ENCODE measurements at places on chromosomes 3 and 15.

DNA sequence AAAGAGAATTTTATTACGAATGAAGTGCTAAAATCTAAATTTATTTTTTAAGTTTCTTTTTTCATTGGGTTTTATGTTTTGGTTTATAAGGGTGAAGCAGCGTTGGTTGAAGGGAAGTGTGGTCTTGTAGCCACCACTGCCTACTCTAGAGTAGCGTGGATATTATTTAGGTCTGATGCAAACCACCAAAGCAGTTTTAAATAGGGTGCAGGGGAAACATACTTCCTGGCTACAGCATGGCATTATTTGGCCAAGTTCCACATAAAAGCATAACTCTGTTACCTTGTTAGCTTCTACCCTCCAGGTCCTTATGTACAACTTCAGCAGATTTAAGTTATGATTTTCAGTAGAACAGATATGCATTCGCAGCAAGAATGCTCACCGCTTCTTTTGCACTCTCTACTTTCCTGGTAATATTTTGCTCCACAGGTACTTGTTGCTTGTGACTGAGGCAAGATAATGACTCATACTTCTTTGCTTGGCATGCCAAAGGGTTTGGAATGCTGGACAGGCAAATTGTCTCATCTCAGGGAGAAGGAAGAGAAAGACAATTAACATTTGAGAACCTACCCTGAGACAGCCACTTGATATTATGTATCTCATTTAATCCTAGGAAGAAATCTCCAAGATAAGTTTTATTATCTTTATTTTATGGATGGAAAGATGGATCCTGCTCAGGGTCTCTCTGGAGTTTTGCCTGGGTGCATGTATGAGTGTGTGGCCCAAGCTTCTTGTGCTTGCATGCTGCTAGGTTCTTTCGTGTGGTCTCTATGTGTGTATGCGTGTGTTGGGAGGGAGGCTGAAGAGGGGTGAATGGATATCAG lies 5.4 kb downstream of the TGFBR2 start:
- DNase-seq, result peak; percentile 60

GRCh38 chr15:101266034-101266433 lies 11.3 kb downstream of the SELENOS start:
- peak; percentile 48 for DNase-seq

DNA sequence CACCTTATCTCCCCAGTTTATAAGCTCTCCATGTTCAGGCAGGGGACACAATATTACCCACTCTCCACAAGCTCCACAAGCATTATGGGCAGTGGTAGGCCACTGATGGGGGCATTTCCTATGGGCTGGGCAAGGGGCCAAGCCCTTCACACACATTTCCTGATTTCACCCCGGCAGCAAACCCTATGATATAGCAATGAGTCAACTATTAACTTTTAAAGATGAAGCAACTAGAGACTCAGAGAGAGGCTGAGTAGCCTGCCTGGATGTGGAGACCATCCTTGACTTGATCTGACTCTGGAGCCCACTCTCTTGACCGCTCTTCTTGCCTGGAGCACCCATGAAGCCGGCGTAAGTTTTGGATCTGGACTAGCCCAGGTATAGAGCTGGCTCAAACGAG lies 27.4 kb downstream of the FOXL2NB start:
- DNase-seq, result peak; percentile 16

DNA sequence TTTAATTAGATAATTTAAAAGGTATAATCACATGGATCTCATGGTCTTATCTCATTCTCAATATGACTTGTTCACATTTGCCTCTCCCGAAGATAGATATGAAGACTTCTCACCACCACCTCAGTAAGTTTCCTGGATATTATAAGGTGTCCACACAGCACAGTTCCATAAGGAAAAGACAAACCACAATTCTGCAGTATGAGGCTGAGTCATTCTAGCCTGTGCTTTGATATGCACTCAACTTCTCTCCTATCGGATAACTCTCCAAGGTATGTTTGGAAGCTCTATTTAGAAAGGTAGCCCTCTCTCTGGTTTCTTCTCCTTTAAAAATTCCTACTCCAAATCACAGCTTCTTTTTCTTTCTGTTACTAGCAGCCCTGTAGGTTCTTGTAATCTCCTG lies 612.8 kb downstream of the ZPLD1 start:
- DNase-seq, result no peak

GRCh38 chr3:185693985-185694653 lies 108.0 kb downstream of the SENP2 start:
- DNase-seq, result peak; percentile 56

- DNase-seq, result peak; percentile 78
Measured at GRCh38 chr15:98823012-98823458, 174.7 kb downstream of the IGF1R start.

GRCh38 chr15:36609793-36610192 lies 30.4 kb downstream of the CDIN1 start:
- no peak for DNase-seq

DNA sequence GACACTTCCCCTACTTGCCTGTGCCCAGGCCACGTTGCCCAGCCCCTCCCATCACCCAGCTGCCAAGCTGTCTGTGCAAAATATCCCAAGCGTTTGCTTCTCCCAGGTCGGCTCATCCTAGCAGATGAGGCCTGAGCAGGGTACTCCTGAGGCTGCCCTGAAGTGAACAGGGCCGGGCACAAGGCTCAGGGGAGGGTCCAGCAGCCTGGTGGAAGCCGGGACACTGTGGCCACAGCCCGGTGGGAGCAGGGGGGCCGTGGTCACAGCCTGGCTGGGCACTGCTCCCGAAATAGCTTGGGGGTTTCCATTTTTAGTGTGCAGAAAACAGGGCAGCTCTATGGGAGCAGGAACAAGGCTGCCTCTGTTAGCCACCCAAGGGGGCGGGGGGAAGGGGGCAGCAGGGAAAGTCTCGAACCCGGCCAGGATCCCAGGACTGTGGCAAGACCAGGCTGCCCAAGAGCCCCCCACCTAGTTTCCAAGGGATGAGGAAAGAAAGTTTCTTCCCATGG lies 3.4 kb downstream of the PLXNB1 start:
- DNase-seq, result no peak

DNA sequence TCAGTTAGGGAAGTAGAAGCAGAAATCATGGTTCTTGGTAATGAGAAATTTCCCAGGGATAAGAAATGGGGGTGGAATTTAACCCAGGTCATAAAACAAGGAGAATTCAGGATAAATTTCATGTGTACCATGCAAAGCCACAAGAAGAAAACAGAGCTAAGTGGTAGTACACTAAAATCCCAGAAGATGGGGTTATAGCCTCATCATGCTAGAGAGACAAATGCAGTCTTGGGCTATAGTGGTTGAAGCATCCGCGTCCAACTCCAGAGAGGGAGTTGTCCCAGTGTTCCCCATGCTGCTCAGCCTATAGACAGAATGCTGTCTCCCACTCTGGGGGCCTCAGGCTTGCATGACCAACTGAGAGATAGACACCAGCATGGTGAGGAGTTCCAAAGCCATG lies 36.2 kb upstream of the CLRN1 start:
- peak; percentile 59 for DNase-seq

GRCh38 chr3:103653996-103654395 lies 1219.2 kb downstream of the ZPLD1 start:
- no peak for DNase-seq
